ENCODE measurements at places on chromosomes 7 and 10.

DNA sequence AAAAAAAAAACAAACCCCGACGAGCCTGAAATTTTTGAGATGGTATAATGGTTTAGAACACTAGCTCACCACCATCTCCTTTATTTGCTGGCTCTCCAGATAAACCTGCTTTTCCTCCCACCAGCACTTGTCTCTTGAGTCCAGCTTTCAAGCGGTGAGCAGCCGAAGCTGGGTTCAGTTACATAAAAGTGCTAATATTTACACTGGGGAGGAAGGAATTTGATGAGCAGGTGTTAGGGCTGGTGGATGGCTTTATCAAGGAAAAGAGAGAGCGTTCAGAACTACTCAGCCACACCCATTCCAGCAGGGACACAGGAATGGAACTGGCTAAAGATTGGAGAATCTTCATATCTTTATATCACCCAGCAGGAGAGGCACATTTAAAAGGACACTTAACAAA lies 6.6 kb upstream of the CALML3 start:
- DNase-seq: no peak

DNA sequence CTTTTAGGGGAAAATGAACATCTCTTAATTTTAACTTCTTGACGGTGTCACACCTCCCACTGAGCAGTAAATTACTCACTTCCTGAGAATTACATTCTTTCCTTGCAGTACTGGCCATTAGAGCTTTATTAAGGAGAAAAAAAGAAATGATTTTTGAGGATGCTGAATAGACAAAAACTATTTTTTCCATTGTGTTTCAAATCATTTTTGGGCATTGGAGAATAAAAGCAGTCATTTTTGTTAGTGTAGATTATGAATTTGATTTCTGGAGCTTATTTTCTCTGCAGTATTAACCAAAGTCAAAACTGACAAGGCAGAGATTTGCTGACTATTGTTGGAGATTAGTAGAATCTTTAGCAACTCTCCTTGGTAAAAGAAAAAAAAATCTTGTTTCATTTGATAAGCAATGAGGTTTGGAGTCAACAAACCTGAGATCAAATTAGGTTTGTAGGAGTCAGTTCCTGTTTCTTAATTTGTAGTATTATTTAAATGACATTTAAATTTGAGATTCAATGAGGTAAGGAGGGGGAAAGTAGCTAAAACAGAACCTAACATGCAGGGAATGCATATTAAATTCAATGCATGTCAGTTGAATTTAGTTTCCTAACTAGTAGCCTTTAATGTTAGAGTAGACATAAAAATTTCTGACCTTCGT lies 70.6 kb downstream of the AP3M1 start:
- DNase-seq: no peak

DNA sequence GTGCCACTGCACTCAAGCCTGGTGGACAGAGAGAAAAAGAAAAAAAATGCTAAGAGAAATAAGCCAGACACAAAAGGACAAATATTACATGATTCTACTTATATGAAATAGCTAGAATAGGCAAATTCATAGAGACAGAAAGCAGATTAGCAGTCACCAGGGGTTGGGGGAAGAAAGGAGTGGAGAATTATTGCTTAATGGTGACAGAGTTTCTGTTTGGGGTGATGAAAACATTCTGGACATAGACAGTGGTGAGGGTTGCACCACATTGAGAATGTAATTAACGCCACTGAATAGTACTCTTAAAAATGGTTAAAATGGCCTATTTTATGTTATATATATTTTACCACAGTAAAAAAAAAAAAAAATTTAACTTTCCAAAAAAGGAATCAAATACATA lies 6.4 kb upstream of the NT5C2 start:
- DNase-seq: no peak

DNA sequence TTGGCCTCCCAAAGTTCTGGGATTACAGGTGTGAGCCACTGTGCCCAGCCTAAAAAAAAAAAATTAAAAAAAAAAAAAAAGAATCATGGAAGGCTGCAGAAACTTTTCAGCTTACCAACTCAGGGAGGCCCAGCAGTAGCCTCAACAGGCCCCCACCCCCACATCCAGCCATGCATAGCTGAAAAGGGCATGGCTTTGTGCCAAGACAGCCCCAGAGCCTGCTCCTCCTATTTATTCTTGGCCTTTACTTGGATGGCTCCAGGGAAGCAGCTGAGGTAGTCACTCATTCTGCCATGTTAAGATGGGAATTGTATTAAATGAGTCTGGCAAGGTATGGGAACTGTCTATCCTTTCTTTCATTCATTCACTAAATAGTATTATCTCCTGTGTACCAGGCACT lies 13.7 kb upstream of the CNNM2 start:
- DNase-seq: no peak

DNA sequence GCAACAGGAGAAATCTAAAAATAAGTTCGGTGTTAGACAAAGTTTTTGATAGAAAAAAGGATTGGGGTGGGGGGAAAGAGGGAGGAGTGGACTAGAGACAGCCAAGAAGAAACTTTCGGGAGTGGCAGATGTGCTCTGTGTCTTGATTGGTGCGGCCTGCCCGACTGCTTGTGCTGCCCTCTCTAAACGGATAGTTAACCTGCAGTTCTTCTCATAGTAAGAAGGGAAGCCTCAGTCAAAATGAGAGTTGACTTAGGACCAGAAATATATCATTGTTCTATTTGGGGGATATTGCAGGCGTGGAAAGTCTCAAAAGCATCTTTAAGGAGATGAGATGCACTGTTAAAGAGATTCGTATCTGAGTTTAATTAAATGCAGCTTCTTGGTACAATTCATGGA lies 39.3 kb downstream of the UBE3C start:
- no peak for DNase-seq

GRCh38 chr10:79053481-79054202 lies 15.1 kb upstream of the ZMIZ1 start:
- DNase-seq: no peak

DNA sequence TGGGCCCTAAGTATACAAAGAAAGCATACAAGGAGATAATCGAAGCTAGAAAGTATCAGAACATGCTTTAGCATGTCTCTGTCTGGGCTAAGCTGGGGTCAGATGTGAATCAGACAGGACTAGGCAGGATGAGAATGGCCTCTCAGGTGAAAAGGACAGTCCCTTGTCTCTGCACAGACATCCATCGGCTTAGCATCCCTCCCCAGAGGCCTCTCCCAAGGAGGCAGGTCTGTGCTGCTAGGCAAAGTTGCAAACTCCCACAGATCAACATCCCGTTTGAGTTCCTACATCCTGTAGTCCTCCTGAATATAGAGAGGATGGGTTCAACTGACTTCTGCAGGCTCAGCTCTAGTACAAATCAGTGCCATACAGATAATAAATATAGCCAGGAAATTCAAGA lies 24.5 kb downstream of the CHST15 start:
- no peak for DNase-seq

DNA sequence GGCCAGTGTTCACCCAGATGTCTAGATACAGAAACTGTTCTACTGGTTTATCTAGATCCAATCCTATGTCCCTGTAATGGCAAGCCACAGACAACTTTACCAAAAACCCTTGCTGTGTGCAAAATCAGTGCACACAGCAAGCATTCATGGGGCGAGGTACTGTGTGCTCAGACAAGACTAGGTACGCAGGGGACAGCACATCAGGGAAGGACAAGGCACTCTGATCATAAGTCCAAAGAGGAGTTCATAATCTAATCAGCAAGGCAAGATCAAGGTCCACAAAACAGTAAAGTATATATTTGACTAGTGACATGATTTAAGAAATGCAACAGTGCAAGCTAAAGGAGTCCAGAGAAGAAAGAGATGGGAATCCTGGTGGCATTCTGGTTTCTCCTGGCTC lies 25.9 kb downstream of the KCNMA1 start:
- no peak for DNase-seq

All from AG04450 (cell line).